ENCODE measurements at places on chromosomes 7 and 10.

DNA sequence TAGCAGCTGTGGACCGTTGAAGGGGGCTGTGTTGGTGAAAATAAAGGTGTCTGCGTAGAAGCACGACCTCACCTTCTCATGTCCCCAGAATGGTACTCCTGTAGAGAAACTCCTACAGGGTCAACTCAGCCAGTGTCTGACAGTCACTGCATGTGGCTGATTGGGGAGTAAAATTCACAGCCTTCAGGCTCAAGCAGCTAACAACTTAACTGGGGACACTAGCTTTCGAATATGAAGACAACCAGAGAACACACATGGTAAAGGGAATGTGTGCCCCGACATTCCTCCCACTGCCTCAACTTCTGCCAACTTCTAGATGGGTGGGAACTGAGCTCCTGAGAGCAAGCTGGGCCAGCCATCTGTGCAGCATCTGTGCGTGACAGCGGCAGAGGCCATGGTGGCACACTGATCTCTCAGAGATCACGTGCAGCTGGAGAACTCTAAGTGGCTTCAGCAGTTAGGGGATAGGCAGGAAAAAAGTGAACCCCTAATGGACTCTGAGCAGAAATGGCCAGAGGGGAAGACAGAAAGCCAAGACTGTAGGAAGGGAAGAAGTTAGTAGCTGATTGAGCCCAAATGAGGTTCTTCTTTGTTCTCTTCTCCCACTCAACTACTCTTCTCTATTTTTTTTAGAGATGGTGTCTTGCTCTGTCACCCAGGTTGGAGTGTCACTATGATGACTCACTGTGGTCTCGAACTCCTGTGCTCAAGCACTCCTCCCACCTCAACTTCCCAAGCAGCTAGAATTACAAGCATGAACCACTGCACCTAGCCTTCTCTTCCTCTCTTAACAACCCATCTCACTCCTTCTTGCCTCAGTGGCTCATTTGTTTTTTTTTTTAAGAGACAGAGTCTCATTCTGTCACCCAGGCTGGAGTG lies 280.8 kb downstream of the ZEB1 start:
- DNase-seq = no peak

DNA sequence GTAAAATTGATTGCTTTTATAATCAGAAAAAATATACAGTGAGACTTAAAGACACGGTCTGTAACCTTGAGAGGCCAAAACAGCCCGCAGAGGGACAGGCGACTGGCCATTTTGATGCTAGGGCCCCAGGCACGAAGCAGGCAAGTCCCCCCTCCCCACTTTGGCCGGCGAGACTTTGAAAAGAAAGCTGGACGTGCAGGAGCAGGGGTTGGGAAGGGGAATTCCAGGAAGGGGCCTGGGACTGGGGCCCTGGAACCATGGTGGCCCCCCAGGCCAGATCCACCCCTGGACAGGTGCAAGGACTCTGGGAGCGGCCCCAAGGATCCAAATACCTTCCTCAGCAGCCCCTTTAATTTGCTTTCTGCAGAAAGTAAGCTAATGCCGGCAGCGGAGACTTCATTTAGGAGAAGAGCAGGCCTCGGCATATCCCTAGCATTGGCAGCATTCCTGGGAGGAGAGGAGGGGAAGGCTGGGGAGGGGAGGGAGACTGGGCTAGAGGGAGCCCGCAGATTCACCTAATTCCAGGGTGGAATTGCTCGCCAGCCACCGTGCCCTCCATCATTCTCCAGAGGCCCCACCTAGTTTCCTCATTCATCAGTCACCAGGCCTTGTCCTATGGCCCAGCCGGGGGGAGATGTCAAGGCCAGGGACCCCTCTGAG lies 24.9 kb upstream of the TNRC18 start:
- no peak for DNase-seq

- DNase-seq = no peak
These were observed 708 bp downstream of the KLHDC10 start for GRCh38 chr7:130070861-130071622.

DNA sequence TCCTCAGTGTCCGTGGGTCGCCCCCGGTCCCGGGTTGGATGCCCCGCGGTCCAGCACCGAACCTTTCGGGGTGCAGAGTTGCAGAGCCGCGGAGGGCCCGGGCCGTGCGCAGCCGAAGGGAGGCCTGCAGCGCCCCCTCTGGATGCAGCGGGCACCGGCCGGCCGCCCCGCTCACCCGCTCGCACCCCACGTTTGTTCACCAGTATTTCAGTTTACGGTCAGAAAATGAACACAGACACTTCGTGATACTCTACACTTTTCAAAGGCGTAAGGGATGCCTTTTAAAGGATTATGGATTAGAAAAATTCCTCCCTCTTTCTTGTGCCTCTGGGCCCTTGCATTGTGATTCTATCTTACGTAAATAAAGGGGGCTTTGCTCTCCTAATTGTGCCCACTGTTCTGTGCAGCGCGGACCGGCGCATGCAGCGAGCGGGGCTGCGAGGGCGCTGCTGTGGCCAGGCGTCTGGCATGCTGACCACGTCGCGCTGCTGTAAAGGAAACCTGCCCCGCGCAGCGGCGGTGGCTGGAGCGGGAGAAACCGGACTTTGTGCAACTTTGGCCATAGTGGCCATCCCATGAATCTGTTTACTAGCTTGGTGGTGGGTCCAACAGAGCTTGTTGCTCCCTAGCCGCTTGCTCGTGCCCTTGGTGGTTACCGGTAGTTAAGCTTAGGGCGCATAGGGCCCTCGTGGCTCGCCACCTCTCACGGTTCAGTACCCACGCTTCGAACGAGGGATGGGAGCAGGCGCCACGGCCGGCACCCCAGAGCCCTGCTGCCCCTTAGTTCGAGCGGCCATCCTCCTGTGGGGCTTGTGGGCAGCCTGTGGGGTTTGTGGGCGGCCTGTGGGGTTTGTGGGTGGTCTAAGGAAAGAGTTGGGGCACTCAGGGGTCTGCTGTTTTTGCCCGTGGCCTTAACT lies 739 bp upstream of the MEST start:
- no peak for DNase-seq

DNA sequence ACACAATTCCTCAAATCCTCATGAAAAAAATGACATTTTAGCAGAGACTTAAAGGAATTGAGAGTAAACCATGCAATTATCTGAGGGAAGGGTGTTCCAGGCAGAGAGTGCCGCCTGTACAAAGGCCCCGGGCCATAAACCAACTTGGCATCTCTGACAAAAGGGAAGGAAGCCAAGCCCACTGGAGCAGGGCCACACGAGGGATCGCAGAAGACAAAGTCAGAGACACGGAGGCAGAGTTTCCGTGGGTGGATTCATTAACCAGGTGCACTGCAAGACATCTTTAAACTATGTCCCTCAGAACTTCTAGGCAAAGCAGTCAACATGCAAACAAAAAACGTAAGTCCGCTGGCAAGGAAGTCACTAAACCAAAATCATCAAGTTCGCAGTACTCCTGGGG lies 92.0 kb downstream of the SFMBT2 start:
- DNase-seq = no peak

GRCh38 chr10:70930263-70931000 lies 42.1 kb upstream of the PCBD1 start:
- DNase-seq = no peak

- DNase-seq = no peak
These were observed 337.8 kb downstream of the ADARB2 start for GRCh38 chr10:1399431-1400100.

DNA sequence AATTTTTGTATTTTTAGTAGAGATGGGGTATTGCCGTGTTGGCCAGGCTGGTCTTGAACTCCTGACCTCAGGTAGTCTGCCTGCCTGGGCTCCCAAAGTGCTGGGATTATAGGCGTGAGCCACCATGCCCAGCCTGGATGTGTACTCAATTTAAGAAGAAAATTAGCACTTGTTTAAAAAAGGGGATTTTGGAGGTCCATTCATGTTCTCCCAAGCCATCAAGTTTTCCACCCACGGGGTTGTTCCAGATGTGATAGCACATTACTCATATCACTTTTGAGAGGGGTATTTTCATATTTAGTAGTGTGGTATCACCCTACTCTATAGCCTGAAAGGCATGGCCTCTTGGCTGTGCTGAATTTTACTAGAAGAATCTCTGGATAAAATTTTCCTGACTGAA lies 10.5 kb upstream of the SLC26A3 start:
- no peak for DNase-seq

- DNase-seq = no peak
These were observed 357.8 kb downstream of the BMPER start for GRCh38 chr7:34263168-34263567.

GRCh38 chr10:109405338-109405737 lies 518.0 kb downstream of the XPNPEP1 start:
- no peak for DNase-seq

DNA sequence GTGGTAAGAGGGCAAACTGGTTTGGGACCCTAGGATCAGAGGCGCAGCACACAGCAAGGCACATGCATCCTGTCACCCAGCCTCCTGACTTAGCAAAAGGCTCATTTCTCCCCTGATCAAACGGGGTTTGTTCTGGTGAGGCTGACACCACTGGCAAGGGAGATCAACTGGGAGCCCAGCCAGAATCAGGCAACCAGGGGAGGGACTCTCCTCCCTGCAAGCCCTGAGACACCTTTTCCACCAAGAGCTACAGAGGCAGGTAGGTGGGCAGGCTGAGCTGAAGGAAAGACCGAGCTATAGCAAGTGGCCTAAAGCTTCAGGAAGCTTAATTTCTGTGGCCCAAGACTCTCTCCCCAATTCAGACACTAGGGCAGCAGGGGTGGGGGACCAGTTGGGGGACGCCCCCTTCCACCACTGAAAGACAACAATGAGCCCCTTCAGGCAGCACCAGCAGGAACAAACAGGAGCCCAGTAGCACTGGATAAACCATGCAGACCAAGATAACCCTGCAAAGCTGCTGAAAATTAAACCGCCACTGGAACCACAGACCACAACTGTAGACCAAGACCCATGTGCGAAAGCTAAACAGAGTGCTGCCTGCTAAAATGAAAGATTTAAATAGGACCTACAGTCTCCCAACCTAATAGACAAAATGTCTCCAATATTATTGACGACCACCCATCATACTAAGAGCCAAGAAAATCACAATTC lies 27.1 kb upstream of the SAR1A start:
- no peak for DNase-seq

DNA sequence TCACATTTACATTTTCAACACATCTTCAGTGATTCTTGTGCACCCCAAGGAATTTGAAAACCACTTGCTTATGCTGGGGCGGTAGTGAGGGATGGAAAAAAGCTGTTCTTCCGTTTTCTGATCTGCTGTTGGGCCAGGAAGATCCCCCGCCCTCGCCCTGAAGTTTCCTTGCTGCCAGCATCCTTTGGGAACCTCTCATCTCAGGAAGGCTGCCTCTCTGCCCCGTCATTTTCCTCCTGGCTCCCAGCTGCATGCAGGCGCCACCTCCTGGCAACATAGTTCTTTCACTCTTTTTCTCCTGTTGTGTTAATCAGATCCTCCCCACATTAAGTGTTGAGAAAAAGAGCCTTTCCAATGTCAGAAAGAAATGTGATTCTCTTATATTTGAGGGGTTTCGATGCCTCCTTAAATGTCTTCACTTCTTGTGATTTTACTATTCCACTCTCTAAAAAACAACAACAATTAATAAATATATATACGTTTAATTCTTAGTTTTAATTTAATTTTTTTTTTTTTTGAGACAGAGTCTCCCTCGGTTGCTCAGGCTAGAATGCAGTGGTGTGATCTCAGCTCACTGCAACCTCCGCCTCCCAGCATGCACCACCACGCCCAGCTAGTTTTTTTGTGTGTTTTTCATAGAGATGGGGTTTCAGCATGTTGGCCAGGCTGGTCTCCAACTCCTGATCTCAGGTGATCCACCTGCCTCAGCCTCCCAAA lies 122.9 kb downstream of the RALA start:
- DNase-seq = peak; percentile 87

- no peak for DNase-seq
These were observed 4.0 kb downstream of the INPP5A start for GRCh38 chr10:132541601-132542011.

GRCh38 chr10:133241501-133242205 lies 4.0 kb downstream of the VENTX start:
- no peak for DNase-seq

GRCh38 chr7:129225206-129225930 lies 538 bp downstream of the AHCYL2 start:
- DNase-seq = peak; percentile 14

GRCh38 chr7:99005776-99006175 lies 127.4 kb downstream of the TRRAP start:
- no peak for DNase-seq

DNA sequence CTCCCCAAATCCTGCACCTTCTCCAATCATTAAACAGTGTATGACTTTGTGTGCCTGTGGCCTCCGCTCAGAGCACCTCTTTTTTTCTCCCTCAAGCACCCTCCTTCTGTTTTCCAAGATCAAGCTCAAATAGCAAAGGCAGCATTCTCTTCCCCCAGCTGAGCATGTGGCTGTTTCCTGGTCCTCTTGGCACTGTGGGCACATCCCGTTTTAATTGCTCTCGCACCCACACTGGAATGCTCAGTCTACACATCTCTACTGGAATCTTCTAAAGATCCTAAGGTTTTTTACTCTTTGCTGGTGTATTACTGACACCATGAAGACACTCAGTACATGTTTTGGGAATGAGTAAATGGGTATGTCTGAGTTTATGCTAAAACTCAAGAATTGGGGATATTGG lies 107.4 kb downstream of the WDFY4 start:
- DNase-seq = no peak

GRCh38 chr7:88758381-88759229 lies 895 bp upstream of the ZNF804B start:
- peak; percentile 6 for DNase-seq

DNA sequence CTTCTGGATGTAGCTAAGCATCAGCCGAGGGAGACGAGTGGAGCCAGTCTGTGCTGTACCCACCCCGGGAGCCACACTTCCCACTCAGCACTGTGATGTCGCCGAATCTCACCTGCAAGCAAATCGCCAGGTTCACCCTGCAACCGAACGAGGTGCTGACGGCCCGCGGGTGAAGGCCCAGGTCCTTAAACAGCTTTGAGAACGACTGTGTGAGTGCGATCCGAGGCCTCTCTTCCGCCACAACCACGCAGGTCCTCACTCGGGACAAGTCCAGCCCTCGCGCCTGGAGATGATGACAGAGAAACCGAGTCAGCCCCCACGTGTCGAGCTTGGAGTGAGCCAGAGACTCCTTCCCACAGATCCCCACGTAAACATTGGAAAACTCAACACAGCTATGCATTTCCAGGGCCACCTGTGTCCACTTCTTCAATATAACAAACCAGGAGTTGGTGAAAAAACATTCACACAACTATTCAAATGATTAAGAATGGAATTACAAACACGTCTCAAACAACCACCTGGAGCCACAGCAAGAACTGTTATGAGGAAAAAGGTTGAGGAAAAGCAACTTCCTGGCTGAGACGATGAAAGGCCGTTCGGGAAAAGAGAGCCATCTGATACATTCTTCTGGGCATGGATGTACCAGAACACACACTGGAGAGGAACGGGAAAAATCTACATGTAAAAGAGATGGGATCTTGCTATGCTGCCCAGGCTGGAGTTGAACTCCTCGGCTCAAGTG lies 191.8 kb downstream of the ZMYND11 start:
- no peak for DNase-seq

- DNase-seq = no peak
These were observed 248.2 kb upstream of the PITRM1 start for GRCh38 chr10:3420527-3421469.

- DNase-seq = no peak
These were observed 126.5 kb downstream of the ICA1 start for GRCh38 chr7:8135417-8135816.

- DNase-seq = peak; percentile 8
These were observed 213.1 kb downstream of the CREB5 start for GRCh38 chr7:28625432-28625831.

- DNase-seq = no peak
These were observed 1022.6 kb downstream of the KCNMA1 start for GRCh38 chr10:76615049-76615448.

GRCh38 chr7:130277763-130278643 lies 11.3 kb downstream of the CPA2 start:
- DNase-seq = peak; percentile 76

GRCh38 chr7:36021917-36022550 lies 131.0 kb upstream of the EEPD1 start:
- DNase-seq = no peak

All from fibroblast of mammary gland (primary cell).